ENCODE measurements at places on chromosomes 12 and 14.

DNA sequence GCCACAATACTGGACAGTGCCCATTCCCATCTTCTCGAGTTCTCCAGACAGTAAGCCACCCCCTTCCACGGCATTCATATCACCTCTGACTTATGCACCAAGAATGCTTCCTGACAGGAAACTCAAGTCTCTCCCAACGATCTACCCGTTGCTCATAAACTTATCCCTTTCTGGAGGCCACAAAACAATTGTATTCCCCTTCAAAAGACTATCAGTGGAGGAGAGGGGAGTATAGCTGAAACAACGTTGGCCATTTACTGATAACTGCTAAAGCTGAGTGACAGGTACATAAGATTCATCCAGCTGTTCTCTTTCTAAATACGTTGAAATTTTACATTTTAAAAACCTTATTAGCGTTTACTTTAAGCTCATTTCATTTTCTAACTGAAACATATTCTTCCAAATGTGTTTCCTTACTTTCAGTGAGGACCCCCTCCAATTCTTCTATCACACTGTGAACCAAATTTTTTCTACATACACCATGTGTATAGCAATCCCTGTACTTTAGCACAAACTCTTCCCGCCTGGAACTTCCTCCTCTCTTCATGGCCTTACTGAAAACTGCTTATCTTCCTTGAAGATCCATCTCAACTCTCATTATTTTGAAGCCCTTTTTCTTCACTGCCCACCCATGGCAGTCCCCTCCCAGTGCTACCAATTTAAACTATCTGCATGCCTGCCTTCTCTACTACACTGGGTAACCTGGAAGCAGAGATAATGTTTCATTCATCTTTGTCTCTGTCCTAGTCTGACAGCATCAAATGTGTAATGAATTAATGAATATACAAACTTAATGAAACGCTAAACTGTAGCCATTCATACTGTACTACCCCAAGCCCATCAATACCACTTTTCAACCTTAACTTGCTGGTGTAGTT is 28.8 kb downstream of the ATXN2 start:
- no peak for DNase-seq

GRCh38 chr12:112183141-112184021 is 58.0 kb downstream of the TRAFD1 start:
- DNase-seq, result no peak

DNA sequence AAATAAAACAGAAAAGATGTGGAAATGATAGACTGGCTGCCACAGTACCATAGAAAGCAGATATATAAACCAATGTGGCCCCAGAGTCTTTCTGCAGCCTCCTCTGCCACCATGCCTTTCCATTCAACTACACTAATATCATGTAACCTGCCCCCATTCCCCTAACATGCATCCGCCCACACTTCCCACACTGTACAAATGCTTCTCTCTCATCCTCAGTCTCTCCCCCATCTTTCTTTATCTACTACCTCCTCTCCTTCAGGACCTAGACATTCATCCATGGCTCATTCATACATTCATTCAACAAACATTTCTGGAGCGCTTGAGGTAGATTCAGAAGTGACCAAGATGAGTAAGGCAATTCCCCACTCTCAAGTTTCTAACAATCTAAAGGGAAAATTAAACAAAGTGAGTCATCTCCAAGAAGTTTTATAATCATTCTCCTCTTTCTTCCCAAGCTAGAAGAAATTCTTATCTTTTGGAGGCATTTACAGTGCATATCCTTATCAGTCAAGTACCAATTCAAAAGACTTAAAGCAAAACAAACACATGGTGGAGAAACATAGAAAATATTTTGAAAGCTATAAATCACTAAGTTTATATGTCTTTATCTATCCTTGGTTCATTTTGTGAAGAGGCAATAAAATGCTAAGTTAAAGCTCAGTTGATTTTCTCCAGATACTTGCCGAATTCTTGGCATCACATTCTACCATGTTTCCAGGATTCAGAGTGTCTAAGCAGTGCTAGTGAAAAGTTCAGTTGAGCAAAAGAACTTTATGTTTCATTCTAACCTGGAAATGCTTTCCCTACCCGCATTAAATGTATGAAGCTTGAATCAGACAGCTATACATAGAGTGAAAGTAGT is 70.5 kb upstream of the FRMD6 start:
- no peak for DNase-seq

DNA sequence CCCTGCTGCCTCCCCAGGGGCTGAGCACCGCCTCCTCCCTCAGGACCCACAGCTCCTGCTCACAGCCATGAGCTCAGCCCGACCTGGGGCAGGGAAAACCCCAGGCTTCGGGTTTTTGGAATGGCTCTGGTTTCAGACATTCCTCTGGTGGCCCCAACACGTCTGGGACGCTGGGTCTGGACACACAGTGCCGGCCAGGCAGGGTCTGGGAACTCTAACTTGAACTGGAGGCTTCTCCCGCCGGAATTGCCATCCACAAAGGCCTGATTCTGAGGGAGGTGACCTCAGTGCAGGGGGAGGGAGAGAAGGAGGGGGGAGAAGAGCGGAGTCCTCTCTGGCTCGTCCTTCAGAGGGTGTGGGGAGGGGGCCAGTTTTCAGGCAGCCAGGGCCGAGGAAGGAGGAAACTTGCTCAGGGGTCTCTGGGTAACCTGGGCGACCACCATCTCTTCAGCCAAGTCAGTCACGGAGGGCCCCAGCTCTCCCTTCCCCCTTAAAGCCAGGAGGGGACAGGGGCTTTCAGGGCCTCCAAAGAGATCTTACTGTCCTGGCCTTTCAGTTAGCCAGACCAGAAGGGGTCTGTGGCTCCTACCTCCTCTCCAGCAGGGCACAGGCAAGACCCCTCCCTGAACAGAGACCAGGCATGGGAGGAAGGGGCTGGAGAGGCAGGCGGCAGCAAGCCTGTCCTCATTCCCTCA is 19.4 kb downstream of the NCKAP5L start:
- DNase-seq, result no peak

DNA sequence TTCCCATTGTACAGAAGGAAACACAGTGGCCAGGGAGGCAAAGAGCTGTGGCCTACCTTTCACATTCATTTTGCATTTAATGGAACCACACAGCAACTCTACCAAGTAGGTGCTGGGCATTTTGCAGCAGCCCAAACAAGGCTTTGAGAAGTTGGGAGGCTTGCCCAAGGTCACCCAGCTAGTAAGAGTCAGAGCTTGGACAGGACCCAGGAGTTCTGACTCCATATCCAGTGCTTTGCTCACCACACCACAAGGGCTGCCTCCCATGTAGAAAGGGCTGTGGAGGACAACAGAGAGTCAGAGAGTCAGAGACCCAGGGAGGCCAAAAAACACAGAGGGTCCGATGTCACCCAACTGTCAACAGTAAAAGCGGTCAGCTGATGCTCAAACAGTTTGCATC is 400.2 kb downstream of the BCL11B start:
- no peak for DNase-seq

- no peak for DNase-seq
These were observed 109.2 kb upstream of the SLCO1C1 start for GRCh38 chr12:20585913-20586312.

- DNase-seq, result peak; percentile 23
These were observed 73.3 kb downstream of the PTHLH start for GRCh38 chr12:27899151-27899661.

- DNase-seq, result no peak
These were observed 4.4 kb upstream of the GALNT6 start for GRCh38 chr12:51395283-51396230.

- peak; percentile 41 for DNase-seq
These were observed 132.9 kb upstream of the DAAM1 start for GRCh38 chr14:59055439-59056045.

- no peak for DNase-seq
These were observed 668 bp downstream of the MRPS35 start for GRCh38 chr12:27711317-27711682.

GRCh38 chr14:32908196-32909084 is 30.2 kb upstream of the NPAS3 start:
- no peak for DNase-seq

DNA sequence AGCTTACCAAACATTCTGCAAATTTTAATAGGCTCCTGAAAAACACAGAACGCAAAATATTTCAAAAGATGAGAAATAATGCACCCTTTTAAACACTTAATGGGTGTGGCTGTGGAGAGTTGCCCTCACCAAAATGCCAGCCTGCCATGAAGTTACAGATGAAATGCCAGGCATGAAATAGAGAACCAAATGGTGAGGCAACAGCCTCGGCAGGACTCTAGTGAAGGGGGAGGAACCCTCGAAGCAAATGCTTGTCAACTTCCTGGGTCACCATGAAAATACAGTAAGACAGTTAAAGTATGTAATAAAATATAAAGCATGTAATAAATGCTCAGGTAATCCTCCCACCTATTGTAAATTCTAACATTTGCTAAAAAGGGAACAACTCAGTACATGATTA is 24.1 kb downstream of the DUSP16 start:
- DNase-seq, result no peak

DNA sequence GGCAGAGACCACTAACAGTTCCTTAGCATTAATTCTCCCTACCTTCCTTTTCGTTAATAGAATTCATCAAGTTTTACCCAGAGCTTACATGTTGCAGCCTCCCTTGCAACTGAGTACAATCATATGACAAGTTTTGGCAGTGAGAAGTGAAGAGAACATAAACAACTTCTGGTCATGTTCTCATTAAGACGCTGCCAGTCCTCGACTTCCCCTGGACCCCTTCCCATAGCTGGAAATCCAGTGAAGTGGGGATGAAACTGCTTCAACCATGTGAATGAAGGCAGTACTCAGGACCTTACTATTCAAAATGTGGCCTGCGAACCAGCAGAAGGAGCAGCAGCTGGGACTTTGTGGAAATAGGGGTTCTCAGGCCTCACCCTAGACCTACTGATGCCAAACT is 133.9 kb downstream of the SPTSSA start:
- DNase-seq, result no peak

- no peak for DNase-seq
These were observed 704.2 kb upstream of the TMEM132C start for GRCh38 chr12:127562816-127563215.

GRCh38 chr14:68630611-68631393 is 162.1 kb downstream of the ZFP36L1 start:
- no peak for DNase-seq

DNA sequence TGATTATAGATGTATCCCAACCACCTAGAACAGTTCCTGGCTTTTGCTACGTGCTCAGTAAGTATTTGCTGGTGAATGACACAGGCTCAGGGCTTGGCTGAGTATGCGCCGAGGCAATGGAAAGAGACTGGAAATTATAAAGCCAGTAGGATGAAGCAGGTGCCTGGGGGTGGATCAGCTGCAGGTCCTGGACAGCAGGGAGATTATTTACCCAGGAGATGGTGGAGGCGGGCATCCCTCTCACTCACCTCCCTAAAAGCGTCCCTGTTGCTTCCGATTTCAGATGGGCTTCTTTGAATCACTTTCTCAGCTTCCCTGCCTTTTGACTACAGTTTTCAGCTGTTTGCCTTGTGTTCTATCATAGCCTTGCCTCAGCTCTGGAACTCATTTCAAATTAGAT is 6.4 kb downstream of the SLC6A13 start:
- no peak for DNase-seq

DNA sequence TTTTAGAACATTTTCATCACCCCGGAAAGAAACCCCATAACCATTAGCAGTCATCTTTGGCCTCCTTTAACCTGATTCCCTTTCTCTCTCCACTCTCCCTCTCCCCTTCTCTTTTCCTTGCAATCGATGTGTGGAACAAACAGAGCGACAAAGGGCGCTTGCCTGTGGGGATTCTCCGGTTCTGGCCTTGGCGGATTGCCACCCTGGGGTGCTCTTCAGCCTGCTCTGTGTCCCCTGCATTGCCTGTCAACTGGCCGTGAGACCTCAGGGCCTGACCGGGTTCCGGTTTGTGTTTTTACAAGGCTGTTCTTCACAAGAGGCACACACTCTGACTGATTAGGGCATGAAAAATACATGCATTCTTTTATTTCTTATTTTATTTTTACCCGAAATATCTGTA is 27.8 kb downstream of the LRTM2 start:
- no peak for DNase-seq

DNA sequence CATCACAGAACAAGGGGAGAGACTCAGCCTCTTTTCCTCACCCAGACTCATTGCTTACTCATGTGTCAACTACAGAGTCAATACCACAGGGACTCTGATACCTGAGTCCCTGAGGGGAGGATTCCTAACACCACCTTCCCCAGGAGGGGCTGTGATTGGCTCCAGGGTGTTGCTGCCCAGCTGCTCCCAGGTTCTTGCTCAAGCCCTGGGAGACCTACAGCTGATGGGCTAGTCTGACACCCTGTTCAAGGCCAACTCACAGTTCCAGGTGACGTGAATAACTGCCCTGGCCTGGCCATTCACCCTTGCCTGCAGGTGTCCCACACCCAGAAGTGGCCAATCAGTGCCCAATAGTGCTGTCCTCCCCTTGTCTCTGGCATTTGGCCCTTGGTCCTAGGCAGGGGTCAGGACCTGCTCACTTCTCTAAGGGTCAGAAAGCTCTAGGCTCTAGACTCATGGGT is 8.6 kb downstream of the SPRYD4 start:
- DNase-seq, result no peak

- DNase-seq, result no peak
These were observed 201.1 kb downstream of the PPFIA2 start for GRCh38 chr12:81558031-81558430.

DNA sequence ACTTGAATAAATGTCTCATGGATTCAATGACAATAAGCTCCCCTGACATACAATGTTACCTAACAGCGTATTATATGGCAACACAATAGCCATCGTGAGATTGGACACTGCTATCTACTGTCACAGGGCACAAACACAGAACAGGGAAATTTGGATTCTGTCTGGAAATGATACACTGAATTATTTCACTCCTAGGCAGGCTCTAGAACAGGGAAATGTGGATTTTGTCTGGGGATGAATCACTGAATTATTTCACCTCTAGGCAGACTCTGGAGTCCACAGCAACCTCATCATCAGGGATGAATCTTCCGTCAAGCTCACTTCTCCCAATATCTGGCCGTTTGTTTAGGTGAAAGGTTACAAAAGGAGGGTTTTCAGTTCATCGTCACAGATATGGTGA is 288.8 kb downstream of the TMEM132D start:
- no peak for DNase-seq

GRCh38 chr14:44180975-44181374 is 326.1 kb downstream of the FSCB start:
- DNase-seq, result no peak

GRCh38 chr14:89566644-89567415 is 149.8 kb upstream of the FOXN3 start:
- DNase-seq, result no peak

- no peak for DNase-seq
These were observed 17.8 kb downstream of the UTP20 start for GRCh38 chr12:101297661-101298060.

- no peak for DNase-seq
These were observed 46.5 kb downstream of the CACNA2D4 start for GRCh38 chr12:1872001-1872400.

- DNase-seq, result no peak
These were observed 49.3 kb upstream of the BEGAIN start for GRCh38 chr14:100636559-100636958.

Measured in renal pelvis (tissue), 12 donors.